ENCODE measurements at places on chromosomes 7 and 10.

DNA sequence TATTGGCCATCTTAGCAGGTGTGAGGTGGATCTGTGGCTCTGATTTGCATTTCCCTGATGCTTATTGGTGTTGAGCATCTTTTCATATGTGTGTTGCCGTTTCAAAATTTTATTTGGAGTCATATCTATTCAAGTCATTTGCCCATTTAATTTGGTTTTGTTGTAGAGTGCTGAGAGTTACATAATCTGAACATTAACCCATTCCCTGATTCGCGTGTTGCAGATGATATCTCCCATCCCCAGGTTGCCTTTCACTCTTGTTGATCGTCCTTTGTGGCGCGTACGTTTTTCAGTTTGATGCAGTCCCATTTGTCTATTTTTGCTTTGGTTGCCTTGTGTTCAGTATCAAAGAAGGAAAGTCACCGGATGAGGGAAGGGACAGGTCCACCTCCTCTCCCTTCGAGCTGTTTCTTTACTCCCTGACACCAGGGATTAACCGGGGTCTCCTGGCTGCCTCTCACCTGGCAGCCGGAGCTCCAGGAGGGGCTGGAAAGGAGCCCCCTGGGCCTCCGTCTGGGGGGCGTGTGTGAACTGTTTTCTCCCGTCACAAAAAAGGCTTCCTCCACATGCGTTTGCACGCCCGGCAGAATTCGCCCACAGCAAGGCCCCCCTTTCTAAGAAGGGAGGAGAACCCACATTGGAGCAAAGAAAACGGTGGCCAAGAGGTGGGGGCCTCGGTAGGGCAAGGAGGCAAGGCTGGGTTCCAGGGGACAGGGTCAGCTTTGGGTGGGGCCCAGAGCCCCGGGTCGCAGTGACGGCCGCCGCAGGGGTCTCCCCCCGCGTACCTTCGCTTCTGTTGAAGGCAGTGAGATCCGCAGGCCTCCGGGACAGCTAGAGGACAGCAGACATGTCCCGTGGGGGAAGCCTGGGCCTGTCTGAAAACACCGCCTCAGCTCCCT lies 8.3 kb downstream of the MNX1 start:
- no peak for DNase-seq

- peak; percentile 70 for DNase-seq
Observed at GRCh38 chr7:4849390-4849789, 12.4 kb downstream of the PAPOLB start.

- peak; percentile 54 for DNase-seq
Observed at GRCh38 chr10:118912961-118913600, 116.4 kb upstream of the NANOS1 start.

DNA sequence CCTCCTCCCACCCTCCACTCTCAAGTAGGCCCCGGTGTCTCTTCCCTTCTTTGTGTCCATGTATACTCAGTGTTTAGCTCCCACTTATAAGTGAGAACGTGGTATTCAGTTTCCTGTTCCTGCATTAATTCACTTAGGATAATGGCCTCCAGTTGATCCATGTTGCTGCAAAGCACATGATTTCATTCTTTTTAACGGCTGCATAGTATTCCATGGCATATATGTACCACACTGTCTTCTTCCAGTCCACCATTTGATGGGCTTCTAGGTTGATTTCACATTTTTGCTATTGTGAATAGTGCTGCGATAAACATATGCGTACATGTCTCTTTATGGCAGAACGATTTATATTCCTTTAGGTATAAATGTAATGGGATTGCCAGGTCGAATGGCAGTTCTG lies 51.0 kb downstream of the FAM171A1 start:
- DNase-seq = no peak

GRCh38 chr7:117262546-117262945 lies 60.3 kb downstream of the WNT2 start:
- DNase-seq = no peak

DNA sequence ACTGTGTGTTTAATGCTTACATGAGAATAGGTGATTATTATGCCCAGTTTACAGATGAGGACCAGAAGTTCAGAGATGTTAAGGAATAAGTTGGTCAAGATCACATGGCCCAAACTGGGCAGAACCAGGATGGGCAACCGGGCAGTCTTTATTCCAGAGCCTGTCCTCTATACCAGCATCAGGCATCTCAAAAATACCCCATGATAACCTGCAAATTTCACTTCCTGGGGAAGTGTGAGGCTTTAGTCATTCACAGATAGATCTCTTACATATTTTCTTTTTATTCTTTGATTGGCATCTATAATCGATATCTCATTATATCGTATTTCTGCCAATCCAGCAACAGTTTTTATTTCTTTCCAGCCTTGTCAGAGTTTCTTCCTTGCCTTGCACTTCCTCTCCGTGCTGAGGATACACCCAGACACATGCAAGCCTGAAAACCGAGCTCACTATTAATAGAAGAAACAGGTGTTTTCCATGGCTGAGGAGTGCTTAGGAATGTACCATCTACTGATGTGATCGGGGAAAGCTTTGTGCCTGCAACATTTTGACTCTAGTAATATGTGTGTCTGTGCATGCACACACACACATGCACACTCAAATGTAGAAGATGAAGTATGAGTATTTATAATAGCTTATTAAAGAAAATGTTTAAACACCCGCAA lies 82.4 kb downstream of the CREM start:
- DNase-seq = no peak

DNA sequence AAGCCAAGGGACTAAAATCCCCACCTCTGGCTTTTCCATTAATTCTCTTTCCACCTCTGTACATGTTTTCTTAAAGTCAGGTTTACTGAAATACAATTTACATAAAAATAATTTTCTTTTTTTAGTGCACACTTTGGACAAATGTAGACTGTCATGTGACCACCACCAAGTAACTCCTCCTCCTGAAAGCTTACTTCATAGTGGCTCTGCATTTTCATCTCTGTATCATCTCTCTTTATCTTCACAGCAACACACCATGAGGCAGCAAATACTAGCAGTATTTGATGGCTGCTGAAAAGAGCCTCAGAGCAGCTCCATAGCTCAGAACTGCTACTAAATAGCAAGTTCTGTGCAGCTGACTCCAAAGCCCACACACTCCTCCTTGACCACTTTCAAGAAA lies 17.3 kb downstream of the WDFY4 start:
- DNase-seq = no peak

- DNase-seq = no peak
Observed at GRCh38 chr7:297611-298374, 7.8 kb downstream of the FOXL3 start.

GRCh38 chr10:78906734-78907390 lies 161.9 kb upstream of the ZMIZ1 start:
- no peak for DNase-seq

GRCh38 chr7:119256446-119257131 lies 1016.4 kb upstream of the KCND2 start:
- no peak for DNase-seq

GRCh38 chr10:29966269-29966668 lies 93.1 kb downstream of the JCAD start:
- no peak for DNase-seq

- DNase-seq = no peak
Observed at GRCh38 chr7:68730194-68730593, 868.1 kb upstream of the AUTS2 start.

GRCh38 chr7:17140406-17140805 lies 158.0 kb upstream of the AHR start:
- no peak for DNase-seq

GRCh38 chr10:50585921-50586739 lies 37.6 kb downstream of the SGMS1 start:
- peak; percentile 77 for DNase-seq

- peak; percentile 43 for DNase-seq
Observed at GRCh38 chr7:134660242-134660785, 13.7 kb downstream of the BPGM start.

DNA sequence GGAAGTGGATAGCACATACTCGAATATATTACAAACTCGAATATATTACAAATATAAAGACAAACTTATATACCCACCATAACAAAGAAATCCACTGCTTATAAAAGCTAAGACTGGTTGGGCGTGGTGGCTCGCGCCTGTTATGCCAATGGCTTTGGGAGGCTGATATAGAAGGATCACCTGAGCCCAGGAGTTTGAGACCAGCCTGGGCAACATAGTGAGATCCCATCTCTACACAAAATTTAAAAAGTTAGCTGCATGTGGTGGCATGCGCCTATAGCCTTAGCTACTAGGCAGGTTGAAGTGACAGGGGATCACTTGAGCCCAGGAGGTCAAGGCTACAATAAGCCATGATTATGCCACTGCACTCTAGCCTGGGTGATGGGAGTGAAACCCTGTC lies 20.4 kb downstream of the MCMBP start:
- no peak for DNase-seq

- peak; percentile 99 for DNase-seq
Observed at GRCh38 chr7:42097752-42098151, 139.3 kb downstream of the GLI3 start.

DNA sequence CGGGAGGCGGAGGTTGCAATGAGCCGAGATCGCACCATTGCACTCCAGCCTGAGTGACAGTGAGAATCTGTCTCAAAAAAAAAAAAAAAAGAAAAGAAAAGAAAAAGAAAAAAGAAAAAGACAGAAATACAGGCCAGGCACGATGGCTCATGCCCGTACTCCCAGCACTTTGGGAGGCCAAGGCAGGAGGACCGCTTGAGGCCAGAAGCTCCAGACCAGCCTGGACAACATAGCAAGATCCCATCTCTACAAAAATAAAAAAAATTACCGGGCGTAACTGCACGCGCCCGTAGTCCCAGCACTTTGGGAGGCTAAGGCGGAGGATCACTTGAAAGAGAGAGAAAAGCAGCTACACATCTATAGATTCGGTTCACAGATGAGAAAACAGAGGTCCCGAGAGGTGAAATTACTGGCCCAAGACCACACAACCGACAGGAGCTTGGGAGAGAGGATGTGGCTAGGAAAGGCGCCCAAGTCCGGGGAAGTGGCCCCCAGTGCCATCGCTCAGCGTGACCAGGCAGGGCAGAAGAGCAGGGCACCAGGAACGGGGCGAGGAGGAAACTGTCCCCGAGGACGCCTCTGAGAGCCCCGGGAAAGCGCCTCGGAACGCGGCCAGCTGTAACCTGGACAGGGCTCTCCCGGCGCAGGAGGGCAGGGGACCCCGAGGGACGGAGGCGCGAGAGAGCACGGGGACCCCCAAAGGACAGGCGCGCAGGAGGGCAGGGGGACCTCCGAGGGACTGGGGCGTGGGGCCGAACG lies 612 bp downstream of the SNX8 start:
- peak; percentile 19 for DNase-seq

- no peak for DNase-seq
Observed at GRCh38 chr10:3662775-3663174, 122.2 kb downstream of the KLF6 start.

GRCh38 chr7:26135076-26135475 lies 16.9 kb upstream of the NFE2L3 start:
- DNase-seq = no peak

DNA sequence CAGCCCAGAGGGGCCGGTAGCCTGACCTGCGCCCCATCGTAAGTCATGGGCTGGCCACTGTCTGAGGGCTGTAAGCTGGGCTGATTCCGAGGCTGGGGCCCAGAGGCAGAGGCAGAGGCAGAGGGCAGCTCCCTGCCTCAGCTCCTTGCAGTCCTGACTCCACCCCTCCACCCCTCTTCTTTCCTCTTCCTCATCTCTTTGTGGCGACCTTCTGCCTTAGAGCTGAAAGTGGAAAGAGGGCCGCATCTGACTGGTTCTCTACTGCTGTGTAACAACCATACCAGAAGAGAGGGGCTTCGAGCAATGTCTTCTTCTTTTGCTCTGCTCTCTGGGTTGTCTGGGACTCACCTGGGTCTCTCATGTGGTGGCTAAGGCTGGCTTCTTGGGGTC lies 179.1 kb downstream of the RPS24 start:
- DNase-seq = no peak

GRCh38 chr7:32289651-32290414 lies 200.3 kb downstream of the LSM5 start:
- DNase-seq = no peak

DNA sequence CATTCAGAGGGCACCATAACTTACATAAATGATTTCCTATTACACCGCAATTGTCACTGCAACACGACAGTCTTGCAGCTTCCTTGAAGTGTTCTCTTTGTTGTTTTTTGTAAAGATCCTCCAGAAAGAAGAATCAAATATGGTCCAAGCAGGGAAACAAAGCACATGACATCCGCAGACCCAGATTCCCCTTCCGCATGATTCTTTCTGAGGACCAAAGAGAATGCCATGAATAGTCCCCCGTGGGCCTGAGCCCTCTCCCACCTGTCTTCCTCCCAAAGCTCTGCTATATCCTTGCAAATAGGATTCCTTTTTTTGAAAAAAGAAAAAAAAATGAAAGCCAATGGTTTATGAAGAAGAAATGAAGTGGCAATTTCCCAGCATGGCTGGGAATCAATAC lies 10.8 kb downstream of the PLXNA4 start:
- no peak for DNase-seq

- no peak for DNase-seq
Observed at GRCh38 chr10:75866300-75866625, 434.8 kb downstream of the LRMDA start.

- no peak for DNase-seq
Observed at GRCh38 chr7:221978-222715, 29.8 kb downstream of the FAM20C start.

- no peak for DNase-seq
Observed at GRCh38 chr10:2631557-2632205, 435.7 kb upstream of the PFKP start.

GRCh38 chr10:90644165-90644564 lies 213.7 kb downstream of the HTR7 start:
- DNase-seq = no peak

- DNase-seq = no peak
Observed at GRCh38 chr7:100176096-100177044, 811 bp downstream of the GPC2 start.

GRCh38 chr10:79981450-79982361 lies 32.8 kb upstream of the SFTPD start:
- peak; percentile 49 for DNase-seq

All from fibroblast of villous mesenchyme (primary cell).